Hippocampal formation (tissue), 2 donors: ENCODE measurements at places on chromosomes 7 and 10.

GRCh38 chr7:73703757-73704639 is 15.5 kb downstream of the STX1A start:
- DNase-seq = no peak

DNA sequence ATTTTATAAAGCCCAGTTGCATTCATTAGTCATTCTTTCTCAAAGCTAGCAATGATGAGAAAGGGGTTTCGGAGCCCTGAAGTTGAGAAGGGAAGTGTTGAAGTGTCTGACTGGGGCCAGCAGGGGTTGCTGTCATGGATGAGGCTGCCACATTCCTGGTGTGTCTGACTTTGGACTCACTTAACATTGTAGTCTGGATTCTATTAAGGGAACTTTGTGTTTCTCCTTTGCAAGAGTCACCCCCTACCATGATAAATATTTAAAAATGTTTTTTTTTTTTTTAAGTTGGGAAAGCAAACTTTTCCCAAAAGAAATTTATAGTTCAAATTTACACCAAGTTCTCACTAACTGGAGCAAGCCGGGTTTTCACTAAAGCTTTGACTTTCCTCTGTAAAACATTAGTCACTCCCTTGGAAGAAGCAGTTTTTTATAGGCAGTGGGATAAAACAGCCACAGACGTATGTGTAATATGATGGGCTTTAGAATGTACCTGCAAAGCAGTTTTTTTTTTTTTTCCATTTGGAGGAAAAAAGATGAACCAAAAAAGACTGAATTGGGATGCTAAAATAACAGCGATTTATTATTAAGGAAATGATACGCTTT is 243.6 kb downstream of the TWIST1 start:
- DNase-seq = no peak

DNA sequence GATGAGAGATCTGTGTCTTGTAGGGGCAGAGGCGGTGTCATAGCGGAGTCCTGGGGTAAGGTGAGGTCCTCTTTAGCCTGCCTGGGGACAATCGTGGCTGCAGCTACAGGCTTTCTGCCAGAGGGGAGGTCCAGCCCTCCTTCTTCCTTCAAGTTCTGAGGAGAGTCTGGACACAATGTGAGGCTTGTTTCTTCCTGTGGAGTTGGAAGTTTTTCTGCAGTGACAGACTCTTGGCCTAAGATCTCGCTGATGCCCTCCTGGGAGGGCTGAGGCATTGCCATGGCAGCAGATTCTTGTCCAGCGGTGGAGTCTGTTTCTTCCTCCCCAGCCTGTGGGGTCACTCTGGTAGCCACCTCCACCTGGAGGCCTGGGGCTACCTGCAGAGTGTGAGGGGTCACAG is 4.4 kb downstream of the NACAD start:
- no peak for DNase-seq

DNA sequence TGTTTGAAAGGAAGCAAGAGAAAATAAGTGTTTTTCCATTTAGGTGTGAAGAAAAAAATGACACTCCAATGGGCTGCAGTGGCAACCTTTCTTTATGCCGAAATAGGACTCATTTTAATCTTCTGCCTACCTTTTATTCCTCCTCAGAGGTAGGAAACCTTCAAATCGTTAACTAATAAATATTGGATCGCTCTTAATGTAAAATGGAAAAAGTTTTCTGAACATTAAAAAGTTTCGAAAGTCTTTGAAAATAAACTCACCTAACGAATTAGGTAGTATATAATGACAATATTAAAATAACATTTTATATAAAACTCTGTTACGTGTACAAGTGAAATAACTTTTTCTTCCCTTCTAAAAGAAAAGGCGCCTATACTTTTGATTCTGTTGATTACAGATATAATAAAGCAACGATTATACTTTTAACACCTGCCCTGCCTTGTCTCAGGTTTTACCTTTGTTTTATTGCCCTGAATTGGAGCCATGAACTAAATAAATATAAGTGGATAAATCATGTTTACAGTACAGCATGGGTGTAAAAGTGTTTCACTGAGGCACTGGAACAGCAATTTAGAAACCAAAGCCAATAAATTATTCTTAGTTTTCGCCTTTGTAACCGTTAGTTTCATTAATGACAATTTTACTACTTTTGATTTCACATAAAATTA is 804 bp downstream of the BCAP29 start:
- no peak for DNase-seq

DNA sequence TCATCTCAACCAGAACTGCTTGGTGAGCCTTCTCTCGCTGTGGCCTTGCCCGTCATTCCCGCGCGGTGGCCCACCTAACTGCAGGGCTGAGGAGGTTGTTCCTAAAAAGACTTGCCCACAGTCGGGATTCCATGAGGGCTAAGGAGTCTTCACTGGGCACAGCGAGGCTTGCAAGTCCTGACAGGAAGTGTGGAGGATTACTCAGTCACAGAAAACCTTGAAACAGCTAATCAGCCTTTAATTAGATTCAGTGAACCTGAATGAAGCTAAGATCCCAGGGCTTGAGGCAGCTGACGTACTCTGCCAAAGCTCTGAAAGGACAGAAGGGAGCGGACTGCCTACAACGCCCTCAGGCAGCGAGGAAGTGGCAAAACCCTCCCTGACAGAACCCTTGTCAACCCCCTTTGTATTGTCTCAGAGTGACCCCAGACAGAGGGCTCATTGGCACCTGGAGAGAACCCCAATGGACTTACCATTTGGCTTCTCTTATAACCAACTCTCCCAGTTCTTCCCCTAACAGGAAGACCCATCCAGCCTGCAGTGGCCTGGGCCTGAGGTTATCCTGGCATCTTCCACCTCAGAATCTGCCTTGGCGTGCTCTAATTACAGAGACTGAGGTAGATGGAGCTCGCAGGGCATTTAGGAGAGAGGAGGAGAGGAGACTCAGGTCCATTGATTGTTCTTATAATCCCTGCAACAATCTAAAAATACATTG is 2.5 kb upstream of the LAMB4 start:
- DNase-seq = no peak

GRCh38 chr10:28367929-28368484 is 65.1 kb upstream of the MPP7 start:
- no peak for DNase-seq
